Activated CD8-positive, alpha-beta T cell treated with anti-CD3 and anti-CD28 coated beads, Interleukin-2, amount 10 ng/mL, durations not matched to agents 7 days and 5 days (primary cell): ENCODE measurements at places on chromosomes 1 and 21.

DNA sequence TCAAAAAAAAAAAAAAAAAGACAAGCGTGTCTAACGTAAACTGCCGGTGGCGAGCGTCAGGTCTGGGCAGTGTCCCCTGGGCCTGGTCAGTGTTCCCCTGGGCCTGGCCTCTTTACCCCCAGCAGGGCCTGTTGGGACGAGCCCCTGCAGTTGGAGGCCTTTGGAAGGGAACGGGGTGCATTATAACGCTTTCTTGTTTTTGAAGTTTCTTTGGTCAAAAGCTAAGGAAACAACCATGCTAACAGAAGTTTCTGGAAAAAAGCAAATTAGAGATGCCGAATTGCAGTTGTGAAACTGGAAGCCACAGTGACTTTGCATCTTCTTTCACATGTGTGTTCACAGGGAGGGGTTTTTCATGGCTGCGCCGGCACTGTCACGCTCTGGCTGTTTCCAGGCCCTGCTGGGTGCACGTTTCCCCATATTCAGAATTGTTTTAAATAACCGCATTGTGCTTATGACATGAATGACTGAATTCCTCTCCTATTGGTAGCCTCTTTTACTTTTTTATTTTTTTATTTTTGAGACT is 16.0 kb downstream of the RRP1 start:
- DNase-seq, result no peak

DNA sequence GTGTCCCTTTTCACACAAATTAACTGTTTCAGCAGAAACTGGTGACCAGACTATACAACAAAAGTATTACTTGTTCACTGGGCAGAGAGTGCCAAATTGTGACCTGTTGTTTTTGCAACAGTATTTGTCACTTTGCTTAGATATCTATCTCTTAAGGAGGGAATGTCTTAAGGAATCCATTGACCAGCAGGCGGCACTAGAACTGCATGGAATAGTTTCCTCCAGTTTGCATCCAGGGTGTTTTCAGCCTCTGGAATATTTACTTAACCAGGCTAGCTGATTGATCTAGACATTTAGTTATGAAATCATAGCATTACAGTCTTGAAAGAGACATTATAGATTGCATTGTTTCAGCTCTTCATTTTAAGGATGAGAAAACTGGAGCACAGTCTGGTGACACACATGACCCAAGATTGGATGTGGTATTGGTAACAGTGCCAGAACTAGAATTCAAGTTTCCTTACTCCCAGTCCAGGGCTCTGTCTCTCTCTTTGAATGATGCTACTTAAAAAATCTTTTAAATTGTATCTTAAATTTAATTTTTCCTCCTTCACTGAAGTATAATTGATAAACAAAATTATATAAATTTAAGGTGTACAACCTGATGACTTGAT is 16.9 kb downstream of the RPTN start:
- DNase-seq, result peak; percentile 30

- DNase-seq, result no peak
These were observed 348.7 kb downstream of the NPHP4 start for GRCh38 chr1:5643360-5644107.

DNA sequence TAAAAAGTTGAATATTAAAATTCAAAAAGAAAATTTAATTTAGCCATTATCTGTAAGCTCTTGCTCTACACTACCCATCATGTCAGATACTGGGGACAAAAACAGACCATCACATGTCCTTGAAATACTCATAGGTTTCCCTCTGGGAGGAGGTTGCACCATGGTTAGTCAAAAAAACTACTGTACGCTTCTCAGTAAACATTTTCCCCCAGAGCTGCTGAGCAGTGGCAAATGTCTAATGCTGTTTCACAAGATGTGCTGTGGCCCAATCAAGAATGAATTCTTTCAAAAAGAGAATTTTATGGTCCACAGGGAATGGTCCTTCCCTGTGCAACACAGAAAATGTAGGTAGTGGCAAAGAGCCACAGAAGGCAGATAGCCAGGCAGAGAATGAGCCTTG is 6.1 kb downstream of the SLC25A24 start:
- DNase-seq, result no peak

DNA sequence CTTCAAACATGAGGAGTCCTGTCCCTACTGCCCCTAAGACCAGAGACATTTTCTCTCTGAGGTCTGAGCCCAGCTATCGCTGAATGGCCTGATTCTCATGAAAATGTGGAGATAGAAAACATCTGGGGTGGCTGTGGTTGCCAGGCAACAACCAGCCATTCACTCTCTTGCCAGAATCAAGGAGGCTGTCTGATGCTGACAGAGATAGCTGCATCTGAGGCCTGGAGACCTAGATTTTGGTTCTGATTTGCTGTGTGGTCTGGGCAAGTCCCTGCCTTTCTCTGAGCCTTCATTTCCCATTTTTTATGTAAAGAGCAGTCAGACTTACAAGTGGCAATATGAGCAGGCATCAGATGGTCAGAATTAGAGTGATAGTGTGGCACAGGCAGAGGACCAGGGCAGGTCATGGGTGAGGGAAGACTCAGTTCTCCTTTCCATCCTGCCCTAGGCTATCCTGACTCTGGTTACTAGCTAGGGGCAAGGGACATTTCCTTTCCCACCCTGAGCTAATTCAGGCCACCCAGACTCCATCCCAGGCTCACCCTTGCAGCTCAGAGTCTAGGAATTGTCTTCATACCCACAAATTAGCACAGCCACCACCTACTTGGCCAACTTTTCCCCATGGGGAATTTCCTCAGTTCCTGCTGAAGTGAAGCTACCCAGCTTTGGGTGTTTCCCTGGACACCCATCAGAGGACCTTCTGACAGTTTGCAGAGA is 20.0 kb upstream of the RNF19B start:
- DNase-seq, result peak; percentile 55

DNA sequence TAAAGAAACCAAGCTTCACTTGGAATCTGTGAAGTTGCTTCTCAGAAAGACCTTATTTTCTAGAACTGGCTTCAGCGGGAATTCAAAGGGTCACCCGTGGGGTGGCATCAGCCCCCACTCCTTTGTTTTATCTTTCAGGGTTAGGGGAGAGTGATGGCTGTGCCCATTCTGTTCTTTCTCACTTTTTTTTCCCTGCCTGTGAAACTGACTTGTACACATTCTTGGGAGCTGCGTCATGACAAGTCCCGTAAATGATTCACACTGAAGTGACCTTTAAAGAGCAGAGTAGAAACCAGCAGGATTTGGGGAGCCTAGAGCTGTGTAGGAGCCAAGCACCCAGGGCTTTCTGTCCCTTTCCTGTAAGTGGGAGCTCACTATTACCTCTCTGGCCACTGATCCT is 43.8 kb downstream of the SLC44A3 start:
- no peak for DNase-seq

DNA sequence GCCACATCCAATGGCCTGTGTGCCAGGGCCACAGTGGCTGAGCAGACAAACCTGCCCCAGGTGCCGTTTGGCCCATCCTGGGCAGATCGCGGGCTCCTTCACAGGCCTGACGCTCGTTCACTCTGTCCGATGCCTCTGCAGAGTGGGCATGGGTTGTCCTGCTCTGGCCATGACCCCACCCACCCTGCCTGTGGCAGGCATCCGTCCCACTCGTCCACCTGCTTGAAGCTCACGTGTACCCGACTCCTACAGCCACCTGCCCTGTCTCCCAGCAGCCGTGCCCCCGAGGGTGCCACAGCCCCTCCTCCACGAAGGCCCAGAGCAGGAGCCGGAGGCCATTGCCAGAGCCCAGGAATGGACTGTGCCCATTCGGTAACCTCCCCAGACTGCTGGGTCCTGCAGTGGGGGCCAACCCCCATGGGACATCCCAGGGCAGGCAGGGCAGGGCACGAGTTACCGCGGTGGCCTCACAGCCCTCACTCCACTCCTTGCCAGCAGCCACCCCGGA is 41.9 kb downstream of the TRIM11 start:
- no peak for DNase-seq

DNA sequence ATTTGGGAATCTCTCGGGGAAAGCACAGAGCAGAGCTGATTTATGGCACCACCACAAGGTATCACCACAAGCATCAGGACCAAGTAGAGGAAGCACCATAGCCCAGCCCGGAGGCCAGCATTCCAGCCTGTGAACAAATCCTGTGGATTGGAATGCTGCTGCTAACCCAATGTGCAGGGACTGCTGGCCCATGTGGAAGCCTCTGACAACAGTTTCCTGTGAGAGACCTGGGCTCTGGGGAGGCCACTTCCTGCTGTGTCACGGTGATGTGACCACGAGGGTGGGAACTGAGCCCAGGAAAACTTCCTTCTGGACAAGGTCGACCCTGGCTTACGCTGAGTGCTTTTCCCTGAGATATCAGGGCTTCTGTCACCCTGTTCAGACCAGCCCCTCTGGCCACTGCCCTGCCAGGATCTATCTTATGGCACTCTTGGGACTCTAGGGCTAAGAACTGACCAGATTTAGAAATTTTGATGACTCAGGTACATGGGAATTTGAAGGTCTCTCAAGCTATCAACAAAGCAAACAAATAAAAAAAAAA is 88.3 kb upstream of the NGF start:
- no peak for DNase-seq

- peak; percentile 54 for DNase-seq
These were observed 22.8 kb downstream of the NEK7 start for GRCh38 chr1:198179556-198179981.

DNA sequence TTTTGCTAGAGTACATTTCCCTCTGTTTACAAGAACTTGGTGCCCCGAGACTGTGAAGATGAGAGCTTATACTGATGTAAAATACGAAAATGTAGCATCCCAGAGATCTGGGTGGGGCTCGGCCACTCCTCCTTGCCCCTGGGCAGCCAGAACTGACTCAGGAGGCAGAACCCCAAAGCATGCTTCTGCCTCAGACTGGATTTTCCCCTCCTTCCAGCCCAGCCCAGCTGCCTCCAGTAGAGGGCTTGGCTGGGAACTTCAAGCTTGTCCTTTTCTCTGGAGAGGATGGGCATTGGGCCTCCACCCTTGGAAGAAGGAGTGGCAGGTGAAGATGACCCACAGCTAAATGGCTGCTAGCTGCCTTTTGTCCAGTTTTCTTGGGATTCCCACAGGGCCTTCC is 24.3 kb upstream of the BTG2 start:
- no peak for DNase-seq

DNA sequence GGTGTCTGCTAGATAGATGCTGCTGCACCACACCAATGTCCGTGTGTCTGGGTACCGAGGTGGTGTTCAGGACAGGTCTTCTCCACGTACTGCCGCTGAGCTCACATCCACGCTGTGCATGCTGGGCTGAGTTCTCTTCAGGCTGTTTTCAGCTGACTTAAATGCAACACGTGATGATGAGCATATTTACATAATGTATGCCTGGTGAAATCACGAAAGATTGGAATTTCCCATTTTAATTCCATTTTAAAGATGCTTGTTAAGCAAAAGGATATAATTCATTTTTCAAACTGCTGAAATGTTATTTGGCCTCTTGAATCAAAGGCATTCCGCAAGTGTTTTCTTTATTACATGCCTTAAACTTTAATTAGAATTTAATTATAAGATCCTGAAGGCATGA is 107.9 kb downstream of the FGGY start:
- DNase-seq, result no peak

- peak; percentile 48 for DNase-seq
These were observed 688 bp downstream of the PTTG1IP start for GRCh38 chr21:44872649-44873355.

DNA sequence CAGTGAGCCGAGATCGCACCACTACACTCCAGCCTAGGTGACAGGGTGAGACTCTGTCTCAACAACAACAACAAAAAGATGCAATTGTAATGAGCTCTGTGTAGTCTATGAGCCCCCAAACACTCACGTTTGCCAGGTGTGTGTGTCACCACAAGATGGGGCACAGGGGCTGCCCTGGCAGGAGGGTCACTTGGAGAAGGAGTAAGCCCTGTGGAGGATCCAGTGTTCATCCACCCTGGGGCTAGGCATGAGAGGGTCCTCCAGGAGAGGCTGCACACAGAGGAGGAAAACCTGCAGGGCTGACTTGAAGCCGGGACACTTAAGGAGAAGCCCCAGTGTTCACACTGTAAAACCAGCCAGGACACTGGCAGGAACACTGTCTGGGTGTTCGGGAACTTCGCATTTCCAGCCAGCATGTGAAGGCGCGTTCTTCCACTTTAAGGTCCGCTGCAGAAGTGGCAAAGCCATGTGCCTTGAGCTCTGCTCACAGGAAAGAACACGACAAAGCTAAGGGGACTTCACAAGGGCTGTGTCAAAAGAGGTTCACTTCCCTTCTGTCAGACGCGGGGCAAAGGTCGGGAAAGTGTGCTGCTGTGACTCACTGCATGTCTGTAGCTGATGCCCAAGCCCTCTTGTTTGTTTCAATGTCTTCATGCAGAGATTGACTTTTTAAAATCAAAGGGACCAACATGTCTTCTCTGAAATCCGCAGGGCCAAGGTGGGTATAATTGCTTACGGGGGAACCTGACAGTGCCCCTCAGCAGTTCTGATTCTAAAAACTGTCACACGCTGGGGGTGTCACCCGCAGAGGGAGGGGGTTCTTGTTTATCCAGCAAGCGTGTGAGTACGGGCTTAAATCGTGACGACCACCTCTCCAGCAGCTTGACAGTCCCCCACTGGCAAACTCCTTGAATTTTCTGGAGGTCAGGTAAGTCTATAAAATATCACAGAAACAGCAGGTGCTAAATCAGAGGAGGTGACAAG is 102.8 kb downstream of the RIPK4 start:
- no peak for DNase-seq

- DNase-seq, result no peak
These were observed 338.3 kb downstream of the LTN1 start for GRCh38 chr21:28654406-28654805.

- DNase-seq, result no peak
These were observed 67.0 kb downstream of the BACH1 start for GRCh38 chr21:29365661-29366265.

DNA sequence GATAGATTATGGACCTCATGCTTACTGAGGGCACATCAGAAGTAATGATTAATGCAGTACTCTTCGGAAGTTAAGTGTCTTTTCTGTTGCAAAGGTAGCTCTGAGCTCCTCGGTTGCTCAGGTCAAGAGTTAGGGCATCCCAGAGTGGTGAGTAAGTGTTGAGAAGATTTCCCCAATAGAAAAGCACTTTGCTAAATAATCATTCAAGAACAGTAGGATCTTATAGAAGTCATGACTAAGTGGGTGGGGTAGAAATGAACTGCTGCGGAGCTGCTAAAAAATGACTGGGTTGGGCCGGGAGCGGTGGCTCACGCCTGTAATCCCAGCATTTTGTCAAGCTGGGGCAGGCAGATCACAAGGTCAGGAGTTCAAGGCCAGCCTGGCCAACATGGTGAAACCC is 648.6 kb upstream of the CAMK1G start:
- no peak for DNase-seq

GRCh38 chr1:22741118-22741517 is 30.5 kb downstream of the EPHB2 start:
- no peak for DNase-seq

DNA sequence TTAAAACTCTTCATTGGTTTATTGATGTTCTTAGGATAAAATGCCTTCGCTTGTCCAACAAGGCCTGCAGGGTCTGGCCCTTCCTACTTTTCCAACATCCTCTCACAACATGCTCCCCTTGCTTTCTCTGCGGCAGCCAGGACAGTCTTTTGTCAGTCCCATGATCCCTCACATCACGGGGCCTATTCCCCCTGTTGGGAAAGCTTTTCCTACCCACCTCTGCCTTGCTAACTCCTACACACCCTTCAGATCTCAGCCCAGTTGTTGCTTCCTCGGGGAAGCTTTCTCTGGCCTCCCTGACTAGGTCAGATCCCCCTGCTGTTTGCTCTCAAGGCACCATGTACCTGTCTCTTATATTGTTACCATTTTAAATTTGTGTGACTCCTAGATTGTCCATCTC is 19.0 kb downstream of the DLGAP3 start:
- DNase-seq, result no peak

GRCh38 chr1:41242342-41243078 is 404 bp upstream of the SCMH1 start:
- peak; percentile 39 for DNase-seq
